ENCODE measurements at places on chromosomes 11 and 22. TPM values are rescaled to one million over a fixed set of nuclear protein-coding genes. Genes with fewer than 3 reads are reported as not detected.

Gene JAML
- total RNA-seq: 17.2 TPM

Gene SCUBE2
- total RNA-seq: 36.3 TPM

Gene GPHA2
- not detected for total RNA-seq

DNA sequence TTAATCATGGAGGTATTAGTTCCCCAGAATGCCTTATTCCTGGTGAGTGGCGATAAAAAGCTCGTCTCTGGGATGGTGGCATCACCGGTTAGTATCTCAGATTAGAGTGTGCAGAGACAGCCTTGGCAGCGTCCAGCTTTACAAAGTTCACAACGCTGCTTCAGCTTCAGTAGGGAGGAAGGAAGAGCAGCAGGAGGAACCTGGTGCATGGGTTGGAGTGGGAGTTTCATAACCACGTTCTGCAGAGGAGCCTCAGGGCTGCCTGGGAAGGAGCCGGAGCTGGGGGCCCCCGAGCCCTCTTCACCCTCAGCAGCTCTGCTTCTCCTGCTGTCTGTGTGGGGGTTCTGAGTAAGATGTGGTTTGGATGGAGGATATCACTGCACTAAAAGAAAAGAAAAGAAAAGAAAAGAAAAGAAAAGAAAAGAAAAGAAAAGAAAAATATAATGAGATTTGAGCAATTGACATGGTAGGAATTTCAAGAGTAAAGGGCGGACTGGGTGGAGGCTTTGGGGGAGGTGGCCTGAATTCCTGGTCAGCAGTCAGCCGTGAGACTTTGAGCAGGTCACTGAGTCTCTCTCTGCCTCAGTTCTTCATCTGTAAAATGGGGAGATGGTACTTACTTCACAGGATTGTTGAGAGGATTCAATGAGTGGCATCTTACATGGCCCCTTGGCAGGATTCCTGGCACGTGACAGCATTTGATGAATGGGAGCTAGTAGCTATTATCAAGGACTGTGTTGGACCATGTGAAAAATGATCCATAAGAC, 6.5 kb downstream of the ASPHD2 start:
- no peak overlapping the region for H3K27ac ChIP-seq
- H3K27me3 ChIP-seq: no peaks in the 10 kb centered on the region
- H3K4me1 ChIP-seq: peaks cover 7% of the 10 kb centered on the region
- H3K36me3 ChIP-seq: no peaks in the 10 kb centered on the region
- no peak overlapping the region for H3K4me3 ChIP-seq

- no peak overlapping the region for H3K27ac ChIP-seq
- H3K27me3 ChIP-seq: no peaks in the 10 kb centered on the region
- H3K36me3 ChIP-seq: no peaks in the 10 kb centered on the region
These were observed 138.9 kb downstream of the LUZP2 start for GRCh38 chr11:24635588-24636290.

Measured in vagina (tissue), 2 donors.